ENCODE measurements at places on chromosomes 4 and X.

DNA sequence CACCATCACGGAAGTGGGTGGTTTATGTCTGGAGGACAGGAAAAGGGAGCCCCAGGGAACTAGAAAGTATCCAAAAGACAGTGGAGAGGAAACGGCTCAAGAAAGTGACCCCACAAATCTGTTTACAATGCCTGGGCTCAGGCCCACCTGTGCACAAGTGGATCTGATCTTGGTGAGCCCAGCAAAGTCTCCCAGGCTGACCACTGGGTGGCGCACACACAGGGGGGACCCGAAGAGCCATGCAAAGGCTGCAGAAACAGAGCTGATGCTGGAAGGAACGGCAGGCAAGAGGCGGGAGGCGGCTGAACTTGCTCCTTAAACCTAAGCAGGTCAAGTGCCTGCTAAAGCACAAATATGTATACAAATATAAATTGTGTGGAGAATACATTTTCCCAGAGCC is 9.6 kb downstream of the HAUS7 start:
- DNase-seq, result peak; percentile 40

- DNase-seq, result no peak
Measured at GRCh38 chr4:53617101-53617680, 25.9 kb upstream of the LNX1 start.

DNA sequence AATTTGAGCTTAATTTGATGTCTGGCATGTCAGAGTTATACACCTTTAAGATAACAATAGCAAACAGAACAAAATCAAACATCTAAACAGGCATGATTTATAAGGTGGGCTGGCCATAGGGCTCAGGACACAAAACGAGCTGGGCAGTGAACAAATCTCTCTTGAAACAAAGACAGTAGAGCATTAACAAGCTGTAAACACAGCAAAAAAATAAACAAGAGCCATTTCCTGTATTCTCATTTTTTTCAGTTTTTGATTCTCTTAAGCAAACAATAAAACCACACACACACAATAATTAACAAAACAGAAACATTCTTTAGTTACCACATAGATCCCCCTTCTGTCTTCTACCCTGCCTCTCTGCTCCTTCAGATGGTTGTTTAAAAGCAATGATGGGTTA is 68.3 kb upstream of the TMEM150C start:
- DNase-seq, result no peak

GRCh38 chr4:172830295-172830764 is 338.3 kb upstream of the GALNT7 start:
- no peak for DNase-seq

DNA sequence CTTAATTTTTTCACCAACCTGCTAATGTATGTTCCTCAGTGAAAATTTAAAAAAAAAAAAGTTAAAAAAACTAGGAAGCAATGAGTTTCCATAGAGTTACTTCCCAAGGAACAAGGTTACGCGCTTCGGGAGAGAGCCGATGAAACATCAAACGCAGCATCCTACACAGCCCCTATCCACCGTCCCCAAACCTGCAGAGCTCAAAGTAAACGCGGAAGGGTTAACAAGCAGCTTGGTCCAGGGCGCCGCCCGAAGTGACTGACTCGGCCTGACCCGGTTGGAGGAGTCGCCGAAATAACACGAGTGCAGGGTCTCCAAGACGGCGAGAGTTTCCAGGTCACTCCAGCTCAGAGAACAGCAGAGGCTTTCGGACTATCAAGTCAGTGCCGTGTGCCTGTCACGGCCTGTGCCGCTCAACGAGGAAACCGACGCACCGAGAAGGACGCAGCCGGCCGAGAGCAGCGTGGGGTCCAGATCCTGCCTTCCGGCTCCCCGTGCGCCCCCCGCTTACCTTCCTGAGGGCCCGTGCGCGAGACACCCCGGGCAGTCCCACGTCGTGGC is 512 bp downstream of the NOP14 start:
- DNase-seq, result peak; percentile 26

DNA sequence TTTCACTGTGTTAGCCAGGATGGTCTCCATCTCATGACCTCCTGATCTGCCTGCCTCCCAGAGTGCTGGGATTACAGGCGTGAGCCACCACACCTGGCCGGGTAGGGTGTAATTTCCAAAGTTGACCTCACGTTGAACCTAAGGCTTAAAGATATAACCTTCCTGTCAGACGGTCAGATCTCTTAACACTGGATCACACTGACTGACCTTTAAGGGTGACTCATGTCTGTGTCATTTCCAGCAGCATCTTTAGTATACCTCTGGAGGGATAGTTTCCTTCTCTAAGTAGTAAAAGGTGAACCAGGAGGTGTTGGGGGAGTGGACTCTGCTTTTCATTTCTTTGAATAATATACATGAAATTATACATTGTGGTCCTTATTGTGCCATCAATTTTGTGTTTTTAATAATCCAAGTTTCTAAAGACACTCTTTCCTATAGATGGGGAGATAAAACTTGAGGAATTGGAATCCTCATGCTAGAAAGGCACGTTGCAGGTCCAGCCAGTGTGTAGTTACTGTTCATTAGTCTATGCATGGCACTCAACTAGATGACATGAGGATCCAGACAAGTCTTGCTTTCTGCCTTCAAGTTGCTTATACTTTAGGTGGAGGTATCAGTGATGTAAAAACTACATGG is 45.7 kb downstream of the ARHGAP10 start:
- DNase-seq, result peak; percentile 62

DNA sequence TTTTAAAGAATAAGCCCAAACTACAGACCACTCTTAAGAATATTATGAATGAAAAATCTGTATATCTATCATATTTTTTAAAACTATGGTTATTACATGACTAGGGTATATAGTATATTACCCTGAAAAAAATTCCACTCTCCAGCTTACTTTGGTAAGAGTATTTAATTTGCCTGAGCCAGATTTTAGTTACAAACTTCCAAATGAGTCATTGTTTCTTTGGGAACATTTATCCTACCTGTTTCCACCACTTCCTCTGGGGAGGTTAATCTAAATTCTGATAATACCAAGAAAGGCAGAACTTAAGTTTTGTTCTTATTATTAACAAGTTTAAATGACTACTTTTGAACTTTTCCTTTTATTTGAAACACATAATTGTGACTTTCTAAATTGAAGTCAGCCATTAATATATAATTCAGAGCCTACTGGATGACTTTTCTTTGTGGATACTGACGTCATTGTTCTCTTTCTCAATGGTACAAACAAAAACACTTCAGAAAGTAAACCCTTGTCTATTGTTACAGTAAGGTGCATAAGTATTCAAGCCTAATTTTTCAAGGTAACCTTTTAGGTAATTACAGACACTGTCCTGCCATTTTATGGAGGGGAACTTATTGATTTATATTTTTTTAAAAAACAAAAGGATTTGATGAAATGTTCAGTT is 135.6 kb upstream of the TLL1 start:
- no peak for DNase-seq

GRCh38 chr4:99624141-99624719 is 33.4 kb downstream of the C4orf54 start:
- no peak for DNase-seq

GRCh38 chr4:79831701-79832514 is 241.1 kb downstream of the ANTXR2 start:
- DNase-seq, result no peak

DNA sequence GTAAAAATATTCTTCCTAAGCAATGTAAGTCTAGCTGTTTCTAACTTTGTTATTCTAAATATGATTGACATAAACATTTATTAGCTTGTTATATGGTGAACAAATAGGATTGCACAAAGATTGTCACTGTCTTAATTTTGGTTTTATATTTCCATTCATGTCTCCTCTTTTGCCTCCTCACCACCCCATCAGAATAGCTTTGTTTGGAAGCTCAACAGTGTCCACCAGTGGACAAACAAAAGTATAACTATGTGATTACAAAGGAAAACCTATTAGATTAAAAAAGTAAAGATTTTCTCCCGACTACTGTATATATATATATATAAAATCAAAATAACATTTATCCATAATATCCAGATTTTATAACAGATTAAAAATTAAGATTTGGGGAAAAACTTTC is 468.2 kb downstream of the ZIC3 start:
- no peak for DNase-seq

Data from A172 (cell line).